ENCODE measurements at places on chromosomes 12 and 14. TPM values are rescaled to one million over a fixed set of nuclear protein-coding genes. Genes with fewer than 3 reads are reported as not detected.

DNA sequence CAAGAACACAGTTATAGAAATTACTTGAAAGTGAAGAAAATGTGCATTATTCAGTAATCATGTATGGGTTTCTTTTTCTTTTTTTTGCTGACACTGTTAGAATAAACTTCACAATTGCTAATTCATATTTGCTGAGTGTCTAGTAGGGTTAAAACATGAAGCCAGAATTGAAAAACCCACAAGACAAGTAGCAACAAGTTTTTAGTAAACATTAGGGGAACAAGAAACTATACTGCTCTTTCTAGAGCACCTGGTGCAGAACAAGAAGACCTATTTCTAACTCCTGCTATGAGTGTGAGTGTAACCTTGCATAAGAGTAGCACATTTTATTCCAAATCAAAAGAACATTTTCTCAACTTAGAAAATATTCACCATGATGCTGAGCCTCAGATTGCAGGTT, 83.2 kb downstream of the ITPR2 start:
- peak; percentile 59 for DNase-seq

DNA sequence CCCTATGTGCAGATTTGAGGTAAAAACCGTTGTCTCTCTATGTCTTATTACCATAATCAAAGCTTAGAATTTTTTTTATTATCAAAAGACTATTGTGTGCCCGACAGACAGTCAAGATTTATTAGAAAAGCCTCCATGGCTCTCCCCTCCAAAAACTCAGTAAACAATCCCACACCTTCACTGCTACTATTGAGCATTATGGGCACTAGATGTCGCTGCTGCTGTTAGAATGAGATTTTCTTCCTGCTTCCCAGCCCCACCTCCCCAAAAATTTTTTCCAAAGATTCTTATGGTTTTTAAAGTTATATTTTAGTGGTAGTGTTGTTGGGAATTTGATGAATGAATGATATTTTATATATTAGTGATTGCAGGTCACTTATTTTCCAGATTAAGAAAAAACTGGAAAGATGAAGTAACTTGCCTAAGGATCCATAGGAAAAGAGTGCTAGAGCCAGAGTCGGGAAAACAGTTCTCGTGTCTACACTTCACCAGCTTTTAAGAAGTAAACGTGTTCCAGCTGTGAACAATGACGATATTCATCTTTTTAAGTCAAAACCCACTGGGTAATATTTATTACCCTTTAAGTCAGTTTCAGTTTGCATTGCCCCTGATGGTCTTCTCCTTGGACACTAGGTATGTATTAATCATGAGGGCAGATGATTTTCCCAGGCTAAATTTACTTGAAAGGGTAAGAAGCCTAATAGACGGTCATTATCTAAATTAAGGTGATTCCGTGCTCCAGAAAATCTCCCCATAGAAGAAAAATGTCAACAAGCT, 12.2 kb upstream of the FOXG1 start:
- DNase-seq = peak; percentile 75

DNA sequence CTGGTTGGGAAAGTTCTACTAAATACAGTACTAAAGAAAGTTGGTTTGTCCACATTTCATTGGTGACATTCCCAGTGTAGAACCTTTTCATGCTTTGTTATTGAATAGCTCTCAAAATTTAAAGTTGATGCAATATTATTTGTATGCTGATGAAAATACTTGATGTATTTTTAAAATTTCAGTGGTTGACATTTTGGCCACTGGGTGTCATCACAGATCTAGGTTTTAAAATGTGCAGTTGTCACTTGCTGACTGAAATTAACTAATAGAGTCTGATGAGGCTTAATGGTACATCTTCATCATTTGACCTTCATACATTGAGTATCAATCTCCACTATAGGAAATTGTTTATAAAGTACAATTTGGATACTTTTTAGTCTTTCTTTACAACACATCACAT, 37.1 kb downstream of the CMAS start:
- DNase-seq = peak; percentile 47

DNA sequence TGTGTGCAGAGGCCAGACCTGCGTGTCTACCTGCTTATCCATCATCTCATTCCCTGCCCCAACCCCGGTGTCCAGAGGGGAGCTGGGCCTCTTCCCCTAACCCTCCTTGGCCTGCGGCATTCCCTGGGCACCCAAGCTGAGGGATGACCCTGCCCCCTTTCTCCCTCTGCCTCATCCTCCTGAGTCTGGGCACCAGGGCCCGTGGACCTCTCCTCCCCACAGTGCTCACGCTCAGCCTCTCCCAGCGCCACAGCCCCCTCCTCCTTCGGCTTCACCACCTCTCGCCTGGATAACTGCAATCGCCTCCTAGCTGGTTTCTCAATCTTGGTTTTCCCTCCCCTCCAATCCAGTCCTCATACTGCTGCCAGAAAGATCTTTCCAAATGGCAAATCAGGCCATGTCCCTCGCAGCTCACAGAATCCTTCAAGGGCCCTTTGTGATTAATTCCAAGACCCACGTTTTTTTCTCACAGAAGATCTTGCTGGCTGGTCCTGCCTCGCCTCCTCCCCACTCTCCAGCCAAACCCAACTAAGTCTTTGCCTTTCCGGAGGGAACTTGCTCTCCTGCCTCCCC, 16.2 kb downstream of the IRF2BPL start:
- DNase-seq = no peak

GUCY2C gene
- not detected for total RNA-seq

SERPINA9 gene
- not detected for total RNA-seq
